ENCODE measurements at places on chromosomes 2 and 18. TPM values are rescaled to one million over a fixed set of nuclear protein-coding genes. Genes with fewer than 3 reads are reported as not detected.

DNA sequence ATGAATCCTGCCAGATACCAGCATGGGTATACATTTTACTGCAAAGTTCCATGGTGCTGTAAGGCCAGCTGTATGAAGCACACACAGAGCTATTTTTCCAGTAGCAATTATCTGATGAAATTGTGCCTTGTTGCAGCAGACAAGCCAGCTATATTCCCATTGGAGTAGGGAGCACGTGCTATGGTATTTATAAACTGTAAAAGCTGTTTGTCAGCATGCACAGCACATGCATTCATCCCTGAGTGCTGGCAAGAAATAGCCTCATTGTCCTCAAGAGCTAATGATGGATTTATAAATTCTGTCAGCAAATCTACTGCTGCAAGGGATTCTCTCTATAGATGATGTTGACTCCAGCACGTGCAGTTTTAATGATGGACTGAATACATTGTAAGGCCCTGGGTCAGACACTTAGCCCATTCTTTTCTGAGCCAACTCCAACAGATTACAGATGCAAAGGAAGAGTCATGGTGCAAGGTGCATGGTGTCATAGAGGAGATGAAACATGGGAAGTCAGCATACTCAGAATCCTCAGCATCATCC is 61.7 kb downstream of the KCNS3 start:
- DNase-seq = no peak

DNA sequence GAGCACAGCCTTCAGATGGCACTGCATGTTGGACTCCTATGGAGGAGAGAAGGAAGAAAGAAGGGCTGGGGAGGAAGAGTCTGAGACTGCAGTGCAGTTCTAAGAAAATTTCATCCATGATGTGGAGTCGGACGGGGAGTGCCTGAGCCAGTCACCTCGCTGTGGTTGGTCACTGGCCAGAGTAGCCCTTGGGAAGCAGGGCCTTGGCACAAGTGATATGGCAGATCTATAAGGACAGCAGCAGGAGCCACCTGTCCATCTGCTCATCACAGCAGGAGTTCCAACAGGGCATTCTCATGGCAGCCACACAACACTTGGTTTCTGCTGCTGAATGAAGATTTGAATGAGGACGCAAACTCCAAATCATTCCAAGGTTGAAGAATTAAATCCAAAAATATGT is 314.8 kb downstream of the CYP26B1 start:
- DNase-seq = no peak

DNA sequence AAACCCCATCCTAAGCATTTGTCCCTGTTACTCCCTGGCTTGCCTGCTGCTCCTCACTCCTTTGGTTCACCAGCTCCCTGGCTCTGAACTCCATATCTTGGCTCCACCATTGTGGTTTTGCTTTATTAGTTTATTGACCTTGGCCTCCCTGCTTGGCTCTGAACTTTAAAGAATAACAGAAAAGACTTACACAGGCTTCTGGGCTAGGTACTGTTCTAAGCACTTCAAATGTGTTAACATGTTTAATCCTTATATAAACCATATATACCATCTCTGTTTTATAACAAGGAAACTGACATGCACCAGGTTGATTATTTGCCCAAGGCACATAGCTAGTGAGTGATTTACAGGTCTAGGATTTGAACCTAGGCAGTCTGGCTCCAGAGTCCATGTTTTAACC is 149.7 kb upstream of the CAPN13 start:
- no peak for DNase-seq

GRCh38 chr18:79217979-79218604 is 148.9 kb downstream of the ATP9B start:
- DNase-seq = no peak

DNA sequence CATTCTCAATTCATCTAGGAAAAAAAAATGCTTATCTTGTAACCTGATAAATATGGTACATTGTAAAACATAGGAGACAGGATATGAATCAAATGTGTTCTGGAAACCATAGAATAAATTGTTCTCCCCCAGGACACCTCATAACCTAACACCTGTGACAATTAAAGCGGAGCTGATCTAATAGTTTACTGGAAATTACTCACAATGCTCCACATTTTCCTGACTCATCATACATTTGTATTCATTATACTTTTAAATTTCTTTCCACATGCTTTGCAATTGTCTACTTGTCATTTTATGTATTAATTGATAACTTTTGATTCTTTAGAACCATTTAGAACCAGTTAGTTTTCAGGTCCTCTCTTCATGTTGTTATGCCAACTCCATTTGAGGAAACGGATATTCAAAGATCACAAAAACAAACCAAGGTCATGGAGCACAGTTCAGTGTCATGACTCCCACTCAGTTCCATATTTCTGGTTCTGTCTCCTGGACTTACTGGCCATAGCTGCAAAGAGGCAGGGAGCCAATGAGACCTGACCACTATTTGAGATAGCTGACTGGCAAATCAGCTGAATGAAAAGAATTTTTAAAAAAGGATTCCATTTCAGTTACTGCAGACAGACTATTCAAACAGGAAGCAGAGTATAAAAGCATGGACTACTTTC is 128.5 kb downstream of the CALCRL start:
- no peak for DNase-seq

DNA sequence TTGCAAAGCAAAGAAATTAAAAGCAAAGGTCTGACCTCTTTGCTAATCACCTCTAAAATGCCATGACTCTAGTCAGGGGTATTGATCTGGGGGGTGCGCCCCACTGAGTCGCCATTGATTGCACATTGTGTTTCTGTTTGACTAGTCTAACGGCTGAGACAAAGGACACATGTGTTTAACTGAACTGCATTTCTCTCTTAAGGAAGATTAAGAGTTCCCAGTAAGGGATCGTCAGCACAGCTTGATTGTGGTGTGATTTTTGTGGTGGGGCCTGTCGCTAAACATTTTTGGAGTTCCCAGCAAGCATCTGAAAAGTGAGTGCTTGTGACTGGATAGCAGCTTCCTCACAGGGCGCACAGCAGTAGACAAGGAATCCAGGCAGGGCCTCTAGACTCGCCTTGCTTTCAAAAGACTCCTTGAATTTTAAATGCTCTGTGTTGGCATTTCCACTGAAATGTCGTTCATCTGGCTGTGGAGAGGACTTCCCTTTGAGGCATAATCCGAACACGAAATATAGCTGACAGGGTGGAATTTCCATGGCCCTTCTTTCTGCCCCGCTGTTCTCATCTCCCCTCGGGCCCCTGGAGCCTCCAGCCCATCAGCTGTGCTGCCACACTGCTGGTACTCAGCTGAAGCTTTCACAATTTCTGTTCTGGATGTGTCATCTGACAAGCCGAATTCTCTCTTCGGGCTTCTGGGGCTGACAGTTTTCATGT is 126.3 kb downstream of the FAM168B start:
- no peak for DNase-seq

DNA sequence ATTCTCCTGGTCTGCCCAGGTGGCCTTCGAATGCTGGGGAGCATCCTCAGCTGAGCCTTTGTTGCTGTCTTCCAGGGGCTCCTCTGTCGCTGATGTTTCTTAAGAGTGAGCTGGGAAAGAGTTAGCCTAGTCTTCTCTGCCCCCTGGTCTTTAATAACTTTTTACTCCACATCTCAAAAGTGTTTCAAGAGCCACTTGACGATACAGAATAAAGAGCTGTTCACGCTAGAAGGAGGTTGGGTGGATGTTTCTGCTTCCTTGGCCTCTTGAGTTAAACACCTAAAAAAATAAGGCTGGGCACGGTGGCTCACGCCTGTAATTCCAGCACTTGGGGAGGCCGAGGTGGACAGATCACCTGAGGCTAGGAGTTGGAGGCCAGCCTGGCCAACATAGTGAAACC is 2.8 kb upstream of the BUB1 start:
- no peak for DNase-seq

DNA sequence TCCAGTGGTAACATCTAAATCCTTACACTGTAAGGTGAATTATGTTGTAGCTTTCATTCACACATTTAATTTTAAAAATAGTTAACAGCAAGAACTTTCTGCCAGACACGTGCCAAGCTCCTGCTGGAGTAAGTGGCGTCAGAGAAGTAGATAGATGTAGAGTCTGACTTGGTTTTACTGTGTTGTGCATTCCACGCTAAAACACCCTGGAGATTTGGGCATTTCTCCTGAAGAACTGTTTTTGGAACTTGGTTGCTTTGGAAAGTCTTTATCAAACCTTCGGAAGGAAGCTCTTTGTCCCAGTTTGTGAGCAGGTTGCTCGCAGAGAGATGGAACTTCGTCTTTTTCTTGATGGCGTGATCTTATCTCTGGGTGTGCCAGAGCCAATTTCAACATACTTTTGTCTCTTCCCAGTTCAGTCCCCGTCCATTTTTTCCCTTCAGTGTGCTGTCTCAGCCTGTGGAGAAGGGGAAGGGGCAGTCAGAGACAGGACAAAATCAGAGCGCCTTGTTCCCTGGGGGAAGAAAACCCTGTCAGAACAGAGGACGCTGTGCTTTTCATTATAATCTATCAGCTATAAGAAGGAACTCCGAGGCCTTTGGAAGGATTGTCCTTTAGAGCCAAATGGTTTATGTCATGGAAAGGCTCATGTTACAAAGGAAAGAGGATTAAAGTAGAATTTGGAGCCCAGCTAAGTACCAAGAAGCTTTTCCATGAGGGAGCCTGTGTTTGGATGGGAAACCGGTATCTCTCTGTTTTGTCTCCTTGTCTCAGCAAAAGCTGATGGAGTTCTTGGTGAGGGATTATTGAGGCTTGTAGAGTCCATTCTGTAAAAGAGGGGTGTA is 18.9 kb downstream of the GRHL1 start:
- DNase-seq = no peak

- no peak for DNase-seq
Observed at GRCh38 chr2:39269941-39270340, 26.2 kb upstream of the CDKL4 start.

DNA sequence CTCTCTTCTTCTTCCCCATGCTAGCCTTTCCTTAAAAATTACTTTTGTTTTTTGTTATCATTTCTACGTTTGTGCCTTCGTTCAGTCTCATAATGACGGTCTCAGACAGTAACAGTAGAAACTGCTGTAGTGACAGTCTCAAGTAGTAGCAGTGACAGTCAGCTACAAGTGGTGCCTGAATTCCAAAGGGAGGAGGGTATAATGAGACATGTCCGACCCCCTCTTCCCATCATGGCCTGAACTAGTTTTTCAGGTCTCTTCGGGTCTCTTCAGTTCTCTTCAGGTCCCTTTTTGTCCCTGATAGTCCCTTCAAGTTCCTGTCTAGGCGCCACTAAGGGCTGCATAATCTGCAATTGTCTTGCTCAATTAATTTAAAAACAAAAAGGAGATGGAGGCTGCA is 12.6 kb downstream of the TMEM131 start:
- DNase-seq = no peak

- no peak for DNase-seq
Observed at GRCh38 chr2:147095376-147095775, 749.5 kb upstream of the ACVR2A start.

DNA sequence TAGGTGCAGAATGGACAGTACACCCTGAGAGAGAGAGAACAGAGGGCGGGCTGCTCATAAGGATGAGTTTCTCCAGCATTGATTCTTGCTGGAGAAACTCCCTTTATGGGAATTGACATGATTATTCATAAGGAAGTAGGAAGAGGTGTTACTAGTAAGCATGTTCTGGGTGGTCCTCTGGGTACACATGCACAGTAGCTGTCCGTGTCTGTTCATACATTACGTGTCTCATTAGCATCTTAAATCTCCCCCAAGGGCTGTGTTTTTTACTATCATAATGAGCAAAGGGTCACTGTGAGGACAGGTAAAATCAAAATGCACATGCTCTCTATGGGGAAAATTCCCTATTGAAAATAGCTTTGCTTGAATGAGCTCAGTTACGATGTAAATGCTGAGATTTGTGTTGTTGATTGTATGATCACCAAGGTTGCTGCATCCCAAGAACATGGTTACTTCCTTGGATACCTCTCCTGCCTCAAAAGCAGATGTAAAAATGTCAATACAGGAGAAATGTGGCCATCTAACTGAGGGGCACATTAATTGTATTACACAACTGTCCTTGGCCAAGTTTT is 238.9 kb downstream of the CDH20 start:
- DNase-seq = no peak

- DNase-seq = no peak
Observed at GRCh38 chr2:3741867-3742602, 38.7 kb downstream of the DCDC2C start.

LONRF2 gene
- total RNA-seq = 0.54 TPM

TMEM178A gene
- total RNA-seq = 0.18 TPM

FBLN7 gene
- total RNA-seq = under 0.01 TPM

XPO1 gene
- total RNA-seq = 104 TPM

STON1 gene
- 5.7 TPM for total RNA-seq

SERPINB4 gene
- not detected for total RNA-seq

TCF4 gene
- total RNA-seq = 83.9 TPM
